ENCODE measurements at places on chromosomes 5 and 9. TPM values are rescaled to one million over a fixed set of nuclear protein-coding genes. Genes with fewer than 3 reads are reported as not detected.

- DNase-seq, result no peak
Measured at GRCh38 chr5:2998106-2998505, 246.6 kb upstream of the IRX2 start.

DNA sequence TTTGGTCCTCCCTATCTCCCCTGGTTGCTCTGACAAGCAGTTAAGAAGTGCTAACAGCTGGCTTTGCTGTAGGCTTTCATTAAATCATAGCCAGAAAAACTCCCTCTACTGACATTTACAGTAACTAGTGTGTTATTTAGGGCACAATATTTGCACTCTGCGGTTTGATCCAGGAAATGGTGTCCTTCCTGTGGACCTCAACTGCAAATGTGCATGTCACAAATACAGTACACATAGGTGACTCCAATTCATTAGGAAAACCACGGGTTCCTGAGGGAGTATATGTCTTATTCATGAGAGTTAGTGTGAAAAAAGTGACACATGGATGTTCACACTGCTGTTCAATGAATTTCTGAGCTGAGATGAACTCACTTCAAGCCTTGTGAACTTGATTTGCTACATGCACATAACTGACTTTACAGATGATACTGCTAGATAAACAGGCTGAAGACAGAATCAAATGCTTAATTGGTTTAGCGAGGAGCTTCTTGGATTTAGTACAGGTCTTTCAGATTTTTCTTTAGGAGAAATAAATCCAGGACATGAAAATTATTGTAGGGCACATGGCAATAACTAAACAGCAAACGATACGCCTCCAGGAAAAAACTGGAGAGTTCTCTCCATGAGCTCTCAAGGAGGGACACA is 281.5 kb downstream of the EFNA5 start:
- no peak for DNase-seq

- no peak for DNase-seq
Measured at GRCh38 chr9:89079391-89079790, 88.1 kb downstream of the S1PR3 start.

GRCh38 chr9:72440378-72440777 is 75.4 kb upstream of the ZFAND5 start:
- DNase-seq, result no peak

DNA sequence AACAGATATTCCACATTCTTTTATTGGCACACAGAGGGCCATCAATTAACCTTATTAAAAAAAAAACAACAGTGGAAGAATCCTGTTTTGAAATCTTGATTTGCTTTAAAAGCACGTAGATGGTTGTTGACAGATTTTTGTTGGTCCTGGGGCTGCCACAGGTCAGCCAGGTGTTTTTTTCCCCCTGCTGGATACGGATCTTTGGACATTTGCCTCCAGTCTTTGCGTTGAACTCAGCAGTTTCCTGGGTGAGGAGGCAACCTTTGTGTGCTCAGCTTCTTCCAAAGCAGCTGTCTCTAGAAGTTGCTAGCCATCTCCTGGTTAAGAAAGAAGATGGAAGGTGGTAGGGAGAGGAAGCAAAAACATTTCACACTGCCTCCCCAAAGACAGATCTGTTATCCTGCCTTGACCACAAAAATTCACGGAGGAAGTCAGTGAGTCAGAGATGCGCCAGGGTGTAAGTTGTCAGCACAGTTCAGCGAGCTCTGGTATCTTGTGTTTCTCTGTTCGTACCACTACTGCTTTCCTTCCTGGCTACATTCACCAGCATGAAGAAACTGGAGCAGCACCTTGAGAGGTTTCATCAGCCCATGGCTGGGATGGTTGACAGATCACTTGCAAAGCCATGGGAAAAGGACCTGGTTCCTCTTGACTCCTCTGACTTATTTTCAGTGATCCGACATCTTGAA is 207.3 kb downstream of the ARHGAP26 start:
- DNase-seq, result no peak

DNA sequence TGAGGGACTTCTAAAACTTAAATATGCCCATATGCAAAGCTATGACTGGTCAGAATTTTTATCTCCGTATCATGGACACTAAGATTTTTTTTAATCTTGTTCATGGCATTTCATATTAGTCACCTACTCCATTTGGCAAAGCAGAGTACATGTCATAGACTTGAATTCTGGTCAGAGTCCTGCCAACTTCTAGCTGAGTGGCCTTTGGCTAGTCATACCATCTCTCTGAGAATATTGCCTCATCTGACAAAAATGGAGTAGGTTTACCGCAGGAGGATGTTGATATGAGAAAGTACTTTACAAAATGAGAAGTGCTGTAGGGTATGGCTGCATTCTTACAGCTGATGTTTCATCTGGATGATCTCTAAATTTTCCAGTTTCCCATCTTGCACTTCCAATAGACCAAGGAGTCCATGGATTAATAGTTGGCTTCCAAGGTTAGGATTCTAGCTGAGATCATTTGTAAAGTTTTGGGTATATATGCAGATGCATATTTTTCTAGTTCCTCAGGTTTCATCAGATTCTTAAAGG is 150.8 kb upstream of the NR3C1 start:
- DNase-seq, result no peak

GRCh38 chr9:87464992-87465378 is 32.7 kb upstream of the DAPK1 start:
- DNase-seq, result no peak

- no peak for DNase-seq
Measured at GRCh38 chr9:34206561-34206960, 27.7 kb downstream of the UBAP1 start.

- DNase-seq, result no peak
Measured at GRCh38 chr9:7366121-7366520, 433.5 kb downstream of the DMAC1 start.

Gene NEUROG1
- not detected for total RNA-seq

All from posterior vena cava (tissue), 2 donors.